ENCODE measurements at places on chromosomes 12 and 14. TPM values are rescaled to one million over a fixed set of nuclear protein-coding genes. Genes with fewer than 3 reads are reported as not detected.

DNA sequence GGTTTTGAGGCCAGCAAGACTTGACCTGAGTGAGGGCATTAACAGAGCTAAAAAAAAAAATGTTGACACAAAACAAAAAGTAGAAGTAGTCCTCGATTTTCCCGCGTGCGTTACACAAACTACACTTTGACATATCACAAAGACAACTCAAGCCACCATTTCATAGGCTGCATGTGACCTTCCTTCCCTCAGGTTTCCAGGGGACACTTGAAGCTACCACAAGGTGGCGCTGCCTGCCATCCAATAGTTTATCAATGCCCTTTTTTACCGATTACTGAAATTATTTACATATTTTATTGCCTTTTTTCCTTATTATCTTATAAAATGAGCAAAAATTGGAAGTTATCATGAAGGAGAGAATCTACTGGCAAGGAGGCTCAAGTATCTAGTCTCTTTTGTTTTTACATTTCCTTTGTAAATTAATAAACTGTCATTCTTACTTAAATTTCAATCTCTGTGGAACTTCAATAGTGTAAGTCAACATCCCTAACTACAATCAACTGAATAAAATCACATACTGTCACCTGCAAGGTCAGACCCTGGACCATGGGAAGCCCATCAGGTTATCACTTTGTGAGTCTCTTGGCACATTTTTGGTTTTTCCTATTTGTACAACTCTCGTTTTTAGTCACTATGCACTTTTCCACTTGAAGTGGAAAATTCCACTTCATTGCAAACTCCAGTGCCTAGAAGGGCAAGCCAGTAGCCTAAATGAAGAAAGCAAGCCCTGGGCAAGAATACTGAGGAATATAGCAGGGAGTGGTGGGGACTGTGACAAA lies 84.6 kb upstream of the CPSF6 start:
- H3K36me3 ChIP-seq = no peaks in the 10 kb centered on the region
- H3K4me3 ChIP-seq = no peak overlapping the region
- H3K27ac ChIP-seq = no peak overlapping the region
- H3K27me3 ChIP-seq = no peaks in the 10 kb centered on the region
- DNase-seq = peak; percentile 35
- no peaks in the 10 kb centered on the region for H3K4me1 ChIP-seq

DNA sequence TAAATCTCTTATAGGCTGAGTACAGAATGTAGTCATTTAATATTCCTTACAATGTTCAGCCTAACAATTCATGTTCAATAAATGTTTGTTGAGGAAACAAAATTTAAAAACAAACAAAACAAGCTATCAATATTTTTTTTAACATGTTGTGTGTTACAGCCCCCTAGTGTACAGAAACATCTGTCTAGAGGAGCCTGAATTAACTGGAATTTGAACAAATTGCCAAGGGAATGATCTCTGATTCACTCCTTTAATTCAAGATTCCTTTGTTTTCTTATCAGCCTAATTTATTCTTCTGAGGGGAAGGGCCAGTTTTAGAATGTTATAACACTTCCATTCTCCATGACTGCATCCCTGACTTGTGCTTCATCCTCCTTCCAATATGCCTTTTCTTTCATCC lies 127.2 kb downstream of the CMAS start:
- no peak overlapping the region for H3K27ac ChIP-seq
- H3K36me3 ChIP-seq = no peaks in the 10 kb centered on the region
- no peaks in the 10 kb centered on the region for H3K4me1 ChIP-seq
- DNase-seq = no peak
- no peak overlapping the region for H3K4me3 ChIP-seq
- no peaks in the 10 kb centered on the region for H3K27me3 ChIP-seq

GRCh38 chr14:49220492-49220891 lies 365.7 kb downstream of the RPS29 start:
- H3K36me3 ChIP-seq = no peaks in the 10 kb centered on the region
- H3K4me3 ChIP-seq = no peak overlapping the region
- no peaks in the 10 kb centered on the region for H3K27me3 ChIP-seq
- no peak for DNase-seq
- H3K27ac ChIP-seq = no peak overlapping the region

Gene LRFN5
- total RNA-seq = 4.1 TPM

All from uterus (tissue), 4 donors.